ENCODE measurements at places on chromosomes 13 and 19. TPM values are rescaled to one million over a fixed set of nuclear protein-coding genes. Genes with fewer than 3 reads are reported as not detected.
A peak's percentile ranks its signal among the peaks of the same experiment; 100 is the strongest.

ZFP14 gene
- polyA plus RNA-seq, result 0.87 TPM

GRCh38 chr19:44603201-44603945 is 10.0 kb upstream of the IGSF23 start:
- peak; percentile 84 for DNase-seq

GRCh38 chr19:489418-490196 is 6.7 kb upstream of the MADCAM1 start:
- no peak for DNase-seq

DNA sequence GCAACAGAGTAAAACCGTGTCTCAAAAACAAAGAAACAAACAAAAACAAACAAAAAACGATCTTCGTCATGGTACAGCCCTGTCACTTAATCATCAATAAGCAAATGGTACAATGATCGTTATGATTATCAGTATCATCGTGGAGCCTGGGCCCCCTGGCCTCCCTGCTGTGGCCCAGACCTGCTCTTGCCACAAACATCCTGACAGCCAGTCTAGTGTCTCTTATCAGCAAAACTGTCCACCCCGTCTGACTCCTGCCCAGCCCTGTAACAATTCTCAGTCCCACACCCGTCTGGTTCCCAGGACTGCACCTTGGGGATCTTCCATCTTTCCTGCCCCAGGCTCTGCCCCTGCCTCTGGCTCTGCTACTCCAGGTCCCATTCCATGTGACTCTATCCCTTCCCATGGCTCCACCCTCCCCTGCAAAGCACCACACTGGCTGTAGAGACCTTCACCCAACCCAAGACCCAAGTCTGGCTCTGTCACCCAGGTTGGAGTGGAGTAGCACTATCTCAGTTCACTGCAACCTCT is 5.7 kb downstream of the ZNF653 start:
- DNase-seq, result no peak

- no peak for DNase-seq
These were observed 31.1 kb downstream of the DNM2 start for GRCh38 chr19:10748927-10749434.

ANKRD24 gene
- 0.25 TPM for polyA plus RNA-seq

GRCh38 chr19:36528921-36529518 is 949 bp upstream of the ZNF260 start:
- no peak for DNase-seq

DNA sequence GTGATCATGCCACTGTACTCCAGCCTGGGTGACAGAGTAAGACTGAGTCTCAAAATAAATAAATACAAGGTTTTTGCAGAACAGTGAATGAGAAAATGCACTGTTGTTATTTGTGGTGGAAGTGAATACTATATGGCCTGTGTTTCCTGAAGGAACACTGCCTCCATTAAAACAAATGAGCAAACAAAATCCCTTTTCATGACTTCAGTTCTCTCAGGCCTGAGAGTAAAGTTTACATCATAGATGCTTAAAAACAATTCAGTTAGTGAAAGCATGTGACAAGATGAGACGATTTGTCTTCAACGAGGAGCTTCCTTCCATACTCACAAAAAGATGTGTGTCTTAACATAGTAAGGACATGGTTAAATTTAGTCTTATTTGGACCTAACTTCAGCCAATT is 14.4 kb downstream of the SPINT2 start:
- DNase-seq, result no peak

DNA sequence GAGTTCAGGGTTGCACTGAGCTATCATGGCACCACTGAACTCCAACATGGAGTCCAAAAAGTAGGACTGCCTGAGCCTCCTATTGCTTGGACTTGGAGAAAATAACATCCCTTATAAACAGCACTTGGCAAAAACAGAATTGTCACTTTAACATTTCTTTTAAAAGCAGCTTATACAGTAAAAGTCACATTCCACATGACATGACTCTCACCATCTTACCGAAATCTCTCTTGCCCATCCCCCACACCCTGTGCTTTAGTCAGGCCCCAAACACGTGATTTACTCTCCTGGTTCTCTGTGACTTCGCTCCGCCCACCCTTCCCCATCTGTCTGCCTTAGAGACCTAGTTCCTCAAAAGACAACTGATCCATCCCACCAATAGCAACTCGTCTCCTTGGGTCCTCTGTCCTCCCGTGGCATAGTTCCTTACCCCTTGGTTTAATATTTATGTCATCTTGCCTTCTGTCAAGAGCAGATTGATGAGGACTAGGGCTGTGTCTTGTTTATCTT is 4.6 kb downstream of the SAFB start:
- DNase-seq, result no peak

DNA sequence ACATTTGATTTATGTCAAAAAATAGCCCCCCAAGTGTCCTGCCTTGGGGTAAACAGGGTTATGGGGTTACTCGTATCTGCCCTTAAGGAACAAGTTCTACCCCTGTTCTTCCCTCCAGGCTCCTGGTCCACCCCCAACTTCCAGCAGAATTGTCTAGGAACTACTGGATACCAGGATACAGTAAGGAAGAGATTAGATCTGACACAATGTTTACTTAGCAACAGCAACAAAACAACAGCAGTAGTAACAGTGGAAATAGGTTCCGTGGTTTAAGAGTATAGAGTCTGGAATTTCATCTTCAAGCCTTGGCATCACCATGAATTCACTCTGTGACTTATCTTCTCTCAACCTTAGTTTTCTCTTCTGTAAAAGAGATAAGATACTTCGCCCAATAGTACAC is 1.7 kb upstream of the FAM98C start:
- DNase-seq, result no peak

DNA sequence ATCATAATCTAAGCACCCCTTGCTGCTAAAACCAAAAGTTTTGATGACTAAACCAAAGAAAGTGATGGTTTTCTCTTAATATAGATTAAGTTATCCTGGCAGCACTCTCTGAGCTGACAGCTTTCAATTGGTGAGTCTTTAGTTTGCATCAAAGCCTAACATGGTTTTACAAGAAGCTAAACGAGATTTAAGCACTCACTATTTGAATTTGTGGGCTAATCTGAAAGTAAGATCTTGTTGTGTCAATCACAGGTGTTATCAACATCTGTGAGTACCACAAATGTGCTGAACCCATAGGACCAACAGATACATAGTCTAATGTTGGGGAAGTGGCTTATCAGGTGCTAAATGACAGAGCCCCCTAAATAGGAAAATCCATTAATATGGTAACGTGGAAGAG is 223.9 kb downstream of the LHFPL6 start:
- DNase-seq, result no peak

All from BJ (cell line).